Esophagus squamous epithelium (tissue), 5 donors: ENCODE measurements at places on chromosomes 12 and 14. TPM values are rescaled to one million over a fixed set of nuclear protein-coding genes. Genes with fewer than 3 reads are reported as not detected.

Gene SLC35F4
- not detected for total RNA-seq

Gene NOP9
- total RNA-seq = 29.7 TPM

Gene TAC3
- total RNA-seq = not detected

Gene RHOF
- total RNA-seq = 3.2 TPM

Gene PPP1CC
- total RNA-seq = 127 TPM

Gene OR4Q2
- not detected for total RNA-seq

Gene TROAP
- total RNA-seq = 17.5 TPM

Gene IL26
- total RNA-seq = 0.38 TPM

Gene PHLDA1
- 70.1 TPM for total RNA-seq

Gene DPPA3
- total RNA-seq = not detected

DNA sequence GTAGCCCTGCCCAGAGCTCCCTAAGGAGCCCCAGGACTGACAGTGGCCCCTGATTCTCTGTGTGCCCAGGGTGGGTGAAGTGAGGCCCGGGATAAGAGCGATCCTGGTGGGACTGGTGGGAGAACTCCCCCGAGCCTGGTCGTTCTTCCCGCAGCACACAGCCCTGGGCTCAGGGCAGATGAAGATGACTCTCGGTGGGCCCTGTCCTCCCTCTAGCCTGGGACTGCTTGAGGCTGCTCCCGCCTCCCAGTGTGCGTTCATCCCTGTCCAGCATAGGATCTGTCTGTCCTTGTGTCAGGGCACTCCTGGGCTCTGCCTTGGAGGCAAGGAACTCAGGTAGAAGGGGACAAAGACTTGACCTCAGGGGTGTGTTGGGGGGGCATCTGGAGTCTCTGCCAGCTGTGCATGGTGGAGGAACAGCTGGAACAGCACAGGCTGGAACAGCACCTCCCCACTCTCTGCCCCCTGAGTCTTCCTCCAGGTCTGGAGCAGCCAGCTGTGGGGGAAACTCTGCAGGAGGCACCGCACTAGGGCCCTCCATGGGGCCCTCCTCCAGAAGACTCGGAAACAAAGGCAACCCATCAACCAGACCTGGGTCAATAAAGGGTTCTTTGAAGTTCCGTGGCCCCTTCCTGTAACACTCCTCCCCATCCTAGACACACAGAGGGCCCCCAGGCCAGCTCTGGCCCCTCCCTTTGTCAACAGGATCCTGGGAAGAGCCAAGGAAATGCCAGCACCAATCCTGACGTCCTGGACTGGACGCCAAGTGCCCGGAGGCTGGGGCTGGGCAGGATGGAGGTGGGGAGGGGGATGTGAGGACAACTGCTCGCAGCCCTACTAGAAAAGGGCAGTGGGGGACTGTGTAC, 15.9 kb downstream of the FAIM2 start:
- no peak overlapping the region for H3K27ac ChIP-seq
- H3K27me3 ChIP-seq = no peaks in the 10 kb centered on the region
- H3K4me3 ChIP-seq = no peak overlapping the region
- peaks cover 39% of the 10 kb centered on the region for H3K4me1 ChIP-seq
- no peak for DNase-seq

DNA sequence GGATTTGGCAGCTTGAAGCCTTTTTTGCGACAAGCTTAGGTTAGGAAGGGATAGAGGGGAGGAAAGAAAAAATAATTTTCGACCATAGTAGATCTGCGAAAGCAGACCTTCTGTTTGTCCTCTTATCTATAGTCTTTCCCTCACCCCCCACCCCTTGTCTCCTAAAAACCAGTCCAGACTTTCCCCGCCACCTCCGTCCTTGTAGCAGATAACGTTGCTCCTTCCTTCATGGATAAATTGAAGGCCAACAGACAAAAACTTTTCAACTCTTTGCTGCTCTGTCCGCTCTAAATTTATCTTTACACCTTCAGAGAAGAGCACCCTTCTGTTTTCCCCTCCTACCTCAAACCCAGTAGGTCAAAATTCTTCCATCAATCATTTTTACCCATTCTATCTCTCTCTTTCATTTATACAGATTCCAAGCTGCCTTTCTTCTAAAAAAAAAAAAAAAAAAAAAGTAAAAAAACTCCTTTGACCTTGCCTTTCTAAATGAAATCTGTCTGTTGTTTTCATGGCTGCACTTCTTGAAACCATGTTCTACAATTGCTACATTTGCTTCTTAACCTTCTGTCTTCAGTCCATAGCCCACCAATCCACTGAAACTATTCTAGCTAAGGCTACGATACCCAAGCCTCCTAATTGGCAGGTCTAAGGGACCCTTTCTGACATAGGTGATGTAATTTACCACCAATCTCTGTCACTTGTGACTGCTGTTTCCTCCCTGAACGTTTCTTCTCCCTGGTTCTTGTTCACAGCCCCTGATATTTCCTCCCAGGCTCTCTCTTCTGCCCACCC, 11.1 kb upstream of the NEMF start:
- H3K4me3 ChIP-seq = peak overlapping the region; percentile 53
- DNase-seq = no peak
- no peaks in the 10 kb centered on the region for H3K36me3 ChIP-seq
- H3K27ac ChIP-seq = peak overlapping the region; percentile 96

GRCh38 chr12:115103884-115104883, 420.2 kb upstream of the TBX3 start:
- H3K27me3 ChIP-seq = no peaks in the 10 kb centered on the region
- no peak overlapping the region for H3K27ac ChIP-seq
- H3K4me3 ChIP-seq = no peak overlapping the region
- no peak for DNase-seq
- H3K36me3 ChIP-seq = no peaks in the 10 kb centered on the region
- H3K4me1 ChIP-seq = no peaks in the 10 kb centered on the region

GRCh38 chr12:131735476-131736445, 24.9 kb downstream of the SFSWAP start:
- H3K27ac ChIP-seq = no peak overlapping the region
- H3K4me3 ChIP-seq = no peak overlapping the region
- H3K4me1 ChIP-seq = no peaks in the 10 kb centered on the region
- no peaks in the 10 kb centered on the region for H3K27me3 ChIP-seq

DNA sequence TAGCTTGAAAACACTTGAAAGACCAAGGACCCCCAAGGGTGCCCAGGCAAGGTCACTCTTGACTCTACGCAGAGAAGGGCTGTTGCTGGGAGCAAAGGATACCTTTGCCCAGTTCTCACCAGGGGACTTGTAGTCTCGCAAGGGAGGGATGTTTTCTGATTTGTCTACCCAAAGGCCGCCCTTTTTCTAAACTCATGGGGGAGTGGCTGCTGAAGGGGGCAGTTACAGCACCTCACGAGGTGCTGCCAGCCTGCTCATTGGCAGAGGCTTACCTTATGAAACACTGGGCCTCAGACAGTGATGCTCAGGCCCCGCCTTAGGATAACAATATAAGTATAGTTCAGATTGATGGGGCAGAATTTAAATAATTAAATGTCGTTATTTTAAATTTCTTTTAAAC, 107.0 kb downstream of the ETV6 start:
- DNase-seq = no peak
- H3K4me1 ChIP-seq = peaks cover 6% of the 10 kb centered on the region
- H3K27me3 ChIP-seq = no peaks in the 10 kb centered on the region
- H3K27ac ChIP-seq = peak overlapping the region; percentile 82
- H3K4me3 ChIP-seq = no peak overlapping the region

GRCh38 chr14:55938249-55938791, 179.9 kb upstream of the PELI2 start:
- H3K27ac ChIP-seq = no peak overlapping the region
- DNase-seq = no peak
- no peaks in the 10 kb centered on the region for H3K27me3 ChIP-seq
- H3K4me1 ChIP-seq = peaks cover 4% of the 10 kb centered on the region
- H3K36me3 ChIP-seq = no peaks in the 10 kb centered on the region

GRCh38 chr12:11969437-11970154, 101.1 kb upstream of the BCL2L14 start:
- no peak overlapping the region for H3K4me3 ChIP-seq
- H3K27ac ChIP-seq = no peak overlapping the region
- H3K27me3 ChIP-seq = no peaks in the 10 kb centered on the region
- H3K4me1 ChIP-seq = no peaks in the 10 kb centered on the region

GRCh38 chr12:84375449-84376170, 537.0 kb downstream of the SLC6A15 start:
- no peaks in the 10 kb centered on the region for H3K4me1 ChIP-seq
- H3K4me3 ChIP-seq = no peak overlapping the region
- no peak overlapping the region for H3K27ac ChIP-seq
- no peaks in the 10 kb centered on the region for H3K27me3 ChIP-seq

DNA sequence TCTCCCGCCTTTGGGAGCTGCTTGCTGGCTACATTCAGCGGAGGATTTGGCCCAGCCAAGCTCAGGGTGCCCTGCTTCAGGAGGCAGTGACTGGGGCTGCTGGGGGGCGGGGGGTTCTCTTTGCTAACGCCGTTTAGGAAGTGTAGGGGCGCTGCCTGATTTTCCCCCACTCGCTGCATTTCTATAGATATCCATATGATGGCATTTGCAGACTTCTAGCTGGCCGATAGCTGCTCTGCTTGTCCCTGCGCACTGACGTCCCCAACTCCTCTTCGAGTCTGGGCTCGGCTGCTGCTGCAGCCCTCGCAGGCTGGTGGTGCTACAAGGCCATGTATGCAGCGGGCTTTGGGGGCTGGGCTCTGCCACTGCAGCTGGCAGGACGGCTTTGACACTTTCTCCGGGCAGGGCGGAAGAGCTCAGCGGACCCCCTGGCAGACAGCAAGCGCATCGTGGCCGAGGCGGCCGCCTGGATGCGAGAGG, 3.1 kb downstream of the LRFN5 start:
- H3K27me3 ChIP-seq = peaks cover 17% of the 10 kb centered on the region
- peak overlapping the region; percentile 70 for H3K4me3 ChIP-seq
- no peaks in the 10 kb centered on the region for H3K36me3 ChIP-seq
- no peak for DNase-seq
- H3K4me1 ChIP-seq = peaks cover 8% of the 10 kb centered on the region

- no peaks in the 10 kb centered on the region for H3K4me1 ChIP-seq
- DNase-seq = no peak
- no peak overlapping the region for H3K4me3 ChIP-seq
- H3K36me3 ChIP-seq = no peaks in the 10 kb centered on the region
- no peak overlapping the region for H3K27ac ChIP-seq
These were observed 110.7 kb downstream of the SLC38A6 start for GRCh38 chr14:61091657-61092273.

DNA sequence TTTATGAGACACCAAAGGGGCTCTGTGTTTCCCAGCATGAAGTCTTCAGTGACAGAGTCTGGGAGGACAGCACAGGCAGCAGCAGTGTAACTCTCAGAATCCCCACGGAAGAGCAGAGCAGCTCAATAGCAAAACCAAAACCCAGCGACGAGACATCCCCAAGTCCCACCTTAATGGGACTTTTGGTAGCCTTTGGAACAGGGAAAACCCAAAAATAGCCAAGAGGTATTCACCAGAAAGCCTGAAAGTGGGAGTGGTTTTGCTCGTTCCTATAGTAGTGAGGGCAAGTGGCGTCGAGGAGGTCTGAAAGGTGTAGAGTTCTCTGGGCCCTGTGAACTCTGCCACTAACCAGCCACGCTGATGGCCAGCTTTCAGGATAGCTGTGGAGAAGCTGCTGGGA, 174.6 kb downstream of the ETV6 start:
- H3K4me1 ChIP-seq = peaks cover 15% of the 10 kb centered on the region
- H3K27ac ChIP-seq = no peak overlapping the region
- no peak overlapping the region for H3K4me3 ChIP-seq
- no peak for DNase-seq

- DNase-seq = no peak
- H3K36me3 ChIP-seq = peaks cover 50% of the 10 kb centered on the region
- no peak overlapping the region for H3K27ac ChIP-seq
- H3K4me3 ChIP-seq = no peak overlapping the region
These were observed 26.0 kb downstream of the SCYL2 start for GRCh38 chr12:100293017-100293416.

- no peaks in the 10 kb centered on the region for H3K36me3 ChIP-seq
- no peaks in the 10 kb centered on the region for H3K4me1 ChIP-seq
These were observed 602.8 kb downstream of the ALG10 start for GRCh38 chr12:34625116-34625515.

DNA sequence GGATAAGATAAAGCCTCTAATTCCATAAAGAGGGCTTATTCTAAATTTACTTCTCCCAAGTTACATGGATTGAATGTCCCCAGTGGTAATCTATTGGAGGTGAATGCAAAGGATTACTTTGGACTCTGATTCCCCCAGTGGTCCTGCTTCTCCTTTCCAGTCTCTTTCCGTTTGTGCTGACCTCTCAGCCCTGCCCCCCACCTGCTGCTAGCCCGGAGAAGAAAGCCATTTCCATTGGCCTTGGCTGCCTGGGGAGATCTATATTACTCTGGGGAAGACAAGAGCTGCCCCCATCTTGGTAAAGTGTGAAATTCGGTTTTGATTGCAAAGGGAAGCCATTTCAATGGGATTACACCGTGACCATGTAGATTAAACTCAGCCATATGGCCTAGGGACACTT, 13.3 kb downstream of the ASCL1 start:
- H3K36me3 ChIP-seq = no peaks in the 10 kb centered on the region
- no peak overlapping the region for H3K4me3 ChIP-seq
- no peaks in the 10 kb centered on the region for H3K4me1 ChIP-seq
- no peak overlapping the region for H3K27ac ChIP-seq
- DNase-seq = no peak
- no peaks in the 10 kb centered on the region for H3K27me3 ChIP-seq

DNA sequence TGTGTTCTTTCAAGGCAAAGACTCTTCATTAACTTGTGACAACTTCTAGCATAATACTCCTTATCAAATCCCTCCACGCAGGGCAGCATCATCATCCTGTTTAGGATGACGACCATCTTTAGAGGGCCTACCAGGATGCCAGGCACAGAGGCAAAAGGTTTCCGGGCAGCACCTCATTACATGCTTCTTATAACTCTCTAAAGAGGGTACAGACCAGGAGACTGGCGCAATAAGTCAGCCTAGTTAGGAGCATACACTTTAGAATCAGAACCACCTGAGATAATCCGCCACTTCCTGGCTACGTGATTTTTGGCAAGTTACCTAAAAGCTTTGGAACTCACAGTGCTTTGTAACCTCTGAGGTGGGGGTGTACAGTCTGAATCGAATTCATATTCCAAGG, 136.0 kb upstream of the NOS1 start:
- no peak for DNase-seq
- H3K36me3 ChIP-seq = no peaks in the 10 kb centered on the region
- no peak overlapping the region for H3K4me3 ChIP-seq
- no peak overlapping the region for H3K27ac ChIP-seq

- H3K4me3 ChIP-seq = no peak overlapping the region
- DNase-seq = no peak
- H3K27me3 ChIP-seq = no peaks in the 10 kb centered on the region
- H3K36me3 ChIP-seq = no peaks in the 10 kb centered on the region
- H3K27ac ChIP-seq = no peak overlapping the region
These were observed 149.4 kb downstream of the SNAPC1 start for GRCh38 chr14:61911574-61911973.

DNA sequence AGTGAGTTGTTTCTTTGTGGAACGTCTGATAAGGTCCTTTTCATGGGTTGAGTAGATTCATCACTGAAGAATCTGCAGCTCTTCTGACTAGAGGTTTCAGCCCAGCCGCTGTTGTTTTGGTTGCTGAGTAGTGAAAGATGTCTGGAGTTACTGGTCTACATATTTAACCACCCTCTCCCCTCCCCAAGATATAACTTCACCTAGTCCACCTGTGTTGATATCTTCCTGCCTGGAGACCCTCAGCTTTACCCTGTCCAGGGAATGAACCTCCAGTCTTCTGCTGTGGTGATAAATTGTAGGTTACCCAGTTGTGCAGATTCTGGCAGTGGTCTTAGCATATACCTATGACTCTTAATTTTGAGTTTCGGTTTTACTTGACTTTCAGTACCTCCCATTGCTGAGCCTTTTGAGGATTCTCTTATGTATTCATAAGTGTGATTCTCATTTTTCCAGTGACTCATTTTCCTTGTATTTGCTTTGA, 62.9 kb downstream of the CCDC91 start:
- DNase-seq = no peak
- H3K27ac ChIP-seq = no peak overlapping the region
- H3K27me3 ChIP-seq = no peaks in the 10 kb centered on the region
- no peaks in the 10 kb centered on the region for H3K36me3 ChIP-seq
- no peak overlapping the region for H3K4me3 ChIP-seq
